ENCODE measurements at places on chromosomes 1 and 21.

- DNase-seq = no peak
- no peak overlapping the region for H3K27ac ChIP-seq
- no peaks in the 10 kb centered on the region for H3K36me3 ChIP-seq
- H3K4me1 ChIP-seq = peaks cover 16% of the 10 kb centered on the region
- H3K27me3 ChIP-seq = no peaks in the 10 kb centered on the region
These were observed 22.3 kb downstream of the TRIM33 start for GRCh38 chr1:114488739-114489138.

DNA sequence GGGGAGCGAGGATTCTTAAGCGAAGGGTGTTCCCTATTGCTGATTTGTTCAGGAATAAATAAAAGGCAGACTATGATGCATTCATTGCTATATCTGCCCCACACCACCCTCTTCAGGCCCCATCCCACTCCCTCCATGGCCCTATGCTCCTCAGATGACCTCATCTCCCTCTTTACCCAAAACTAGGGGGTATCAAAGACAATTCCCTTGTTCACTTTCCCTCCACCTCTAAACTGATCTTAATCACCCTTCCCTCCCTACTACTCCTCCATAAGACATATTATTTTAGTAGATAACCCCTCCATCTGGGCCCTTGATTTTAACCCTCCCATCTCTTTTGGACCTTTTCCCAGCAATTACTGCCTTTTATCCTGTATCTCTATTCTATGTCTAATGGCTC, 434.9 kb upstream of the RUNX1 start:
- no peaks in the 10 kb centered on the region for H3K27me3 ChIP-seq
- H3K27ac ChIP-seq = no peak overlapping the region
- no peaks in the 10 kb centered on the region for H3K4me1 ChIP-seq
- H3K36me3 ChIP-seq = no peaks in the 10 kb centered on the region
- no peak overlapping the region for H3K4me3 ChIP-seq

- peaks cover 30% of the 10 kb centered on the region for H3K4me1 ChIP-seq
- DNase-seq = no peak
- peaks cover 33% of the 10 kb centered on the region for H3K36me3 ChIP-seq
- H3K27ac ChIP-seq = peak overlapping the region; percentile 70
- no peaks in the 10 kb centered on the region for H3K27me3 ChIP-seq
These were observed 148.3 kb downstream of the TGFBR3 start for GRCh38 chr1:91737650-91738049.

DNA sequence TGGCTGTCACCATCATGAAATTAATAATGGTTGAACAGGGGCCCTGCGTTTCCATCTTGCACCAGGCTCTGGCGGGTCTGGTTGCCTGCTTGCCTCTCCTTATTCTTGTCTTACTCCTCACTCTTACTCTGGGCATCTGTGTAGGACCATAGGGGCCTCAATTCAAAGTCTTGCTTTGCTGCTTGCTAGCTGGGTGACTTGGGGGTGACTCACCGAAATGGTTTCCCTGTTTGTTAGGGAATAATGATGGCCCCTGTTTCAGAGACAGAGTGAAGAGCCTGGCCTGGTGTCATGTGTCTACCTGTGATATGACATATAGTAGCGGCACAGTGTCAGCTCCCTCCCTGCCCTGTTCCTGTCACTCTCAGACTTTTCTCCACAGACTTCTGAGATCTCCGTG, 24.6 kb downstream of the KCNC4 start:
- H3K27me3 ChIP-seq = no peaks in the 10 kb centered on the region
- peaks cover 5% of the 10 kb centered on the region for H3K4me1 ChIP-seq
- DNase-seq = no peak
- no peak overlapping the region for H3K4me3 ChIP-seq
- no peak overlapping the region for H3K27ac ChIP-seq

DNA sequence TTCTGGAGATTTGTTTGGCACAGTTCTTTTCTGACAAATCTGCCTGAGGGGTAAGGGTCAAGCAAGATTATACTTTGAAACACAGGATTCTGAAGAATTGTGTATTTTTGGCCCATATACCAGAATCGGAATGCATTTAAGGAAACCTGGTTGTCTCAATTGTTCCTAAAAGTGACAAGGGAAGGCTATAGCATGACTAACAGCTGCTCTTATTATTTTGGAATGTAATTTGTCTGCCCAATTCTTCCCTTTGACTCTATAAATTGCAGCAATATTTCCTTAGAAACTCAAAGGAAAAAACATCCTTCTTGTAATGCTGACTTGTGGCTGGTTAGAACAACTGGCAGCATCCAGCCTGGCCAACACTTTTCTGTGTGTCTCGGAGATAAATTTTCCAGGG, 15.8 kb upstream of the VCAM1 start:
- H3K36me3 ChIP-seq = no peaks in the 10 kb centered on the region
- no peaks in the 10 kb centered on the region for H3K4me1 ChIP-seq
- no peak overlapping the region for H3K27ac ChIP-seq
- no peak for DNase-seq

GRCh38 chr1:7899741-7900140, 40.9 kb downstream of the TNFRSF9 start:
- no peak overlapping the region for H3K27ac ChIP-seq
- no peaks in the 10 kb centered on the region for H3K36me3 ChIP-seq
- DNase-seq = no peak
- H3K4me3 ChIP-seq = no peak overlapping the region

DNA sequence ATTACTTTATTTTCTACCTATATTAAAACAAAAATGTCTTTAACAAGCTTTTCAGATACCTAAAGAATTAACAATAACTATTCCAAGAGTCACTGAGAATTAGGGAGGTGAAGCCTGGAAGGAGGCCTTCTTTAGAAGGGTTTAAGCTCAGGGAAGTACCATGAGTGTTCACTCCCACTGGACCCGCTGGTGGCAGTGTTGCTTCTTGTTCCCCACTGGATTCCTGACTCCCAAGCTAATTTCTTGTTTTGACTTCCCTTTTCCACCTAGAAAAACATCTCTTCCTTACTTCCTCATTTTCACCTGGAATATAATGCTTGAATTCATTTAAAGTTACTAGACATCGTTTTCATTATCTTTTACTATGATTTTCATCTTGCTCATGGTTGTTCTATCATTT, 264.2 kb downstream of the HMCN1 start:
- no peaks in the 10 kb centered on the region for H3K27me3 ChIP-seq
- H3K4me3 ChIP-seq = no peak overlapping the region
- H3K4me1 ChIP-seq = no peaks in the 10 kb centered on the region
- DNase-seq = no peak
- H3K36me3 ChIP-seq = no peaks in the 10 kb centered on the region

GRCh38 chr1:223473601-223474344, 80.6 kb downstream of the CCDC185 start:
- no peak overlapping the region for H3K4me3 ChIP-seq
- H3K4me1 ChIP-seq = no peaks in the 10 kb centered on the region
- H3K27me3 ChIP-seq = no peaks in the 10 kb centered on the region
- no peaks in the 10 kb centered on the region for H3K36me3 ChIP-seq
- no peak for DNase-seq

DNA sequence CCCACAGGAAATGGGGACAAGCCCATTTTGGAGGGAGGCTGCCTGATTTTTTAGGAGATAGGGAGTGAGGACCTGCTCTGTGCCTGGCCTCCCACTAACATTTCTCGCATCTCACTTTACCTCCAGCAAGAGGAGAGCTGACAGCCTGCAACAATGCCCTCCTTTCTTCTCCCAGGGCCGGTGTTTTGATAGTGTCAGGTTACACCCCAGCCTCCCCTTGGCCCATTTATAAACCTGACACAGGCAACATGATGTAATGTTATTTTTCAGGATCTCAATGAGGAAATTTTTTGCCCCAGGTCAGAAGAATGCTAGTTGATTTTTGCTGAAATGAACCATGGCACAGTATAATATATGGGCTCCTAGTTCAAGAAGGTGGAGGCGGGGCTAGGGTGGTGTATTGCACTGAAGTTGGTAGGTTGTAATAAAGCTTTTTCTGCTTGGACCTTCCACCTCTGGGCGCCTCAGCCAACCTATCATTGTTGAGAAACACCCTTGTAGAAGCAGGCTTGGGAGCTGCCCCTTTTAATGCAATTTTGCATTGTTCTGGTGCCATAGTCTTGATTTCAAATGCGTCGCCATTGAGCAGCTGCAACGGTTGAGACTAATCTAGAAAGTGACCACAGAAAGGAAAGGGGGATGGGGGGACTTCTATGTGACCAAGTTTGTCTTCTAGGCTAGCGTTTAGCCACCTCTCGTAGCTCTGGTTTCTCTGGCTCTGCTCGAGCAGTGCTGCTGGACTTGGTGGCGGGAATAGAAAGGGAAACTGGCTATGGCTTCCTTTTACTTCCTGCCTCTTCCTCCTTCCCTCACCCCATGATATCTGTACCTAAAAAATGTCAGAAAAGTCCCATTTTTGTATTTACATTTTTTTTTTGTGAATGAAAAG, 53.0 kb downstream of the PBX1 start:
- DNase-seq = no peak
- H3K36me3 ChIP-seq = no peaks in the 10 kb centered on the region
- no peak overlapping the region for H3K4me3 ChIP-seq
- H3K4me1 ChIP-seq = peaks cover 35% of the 10 kb centered on the region

DNA sequence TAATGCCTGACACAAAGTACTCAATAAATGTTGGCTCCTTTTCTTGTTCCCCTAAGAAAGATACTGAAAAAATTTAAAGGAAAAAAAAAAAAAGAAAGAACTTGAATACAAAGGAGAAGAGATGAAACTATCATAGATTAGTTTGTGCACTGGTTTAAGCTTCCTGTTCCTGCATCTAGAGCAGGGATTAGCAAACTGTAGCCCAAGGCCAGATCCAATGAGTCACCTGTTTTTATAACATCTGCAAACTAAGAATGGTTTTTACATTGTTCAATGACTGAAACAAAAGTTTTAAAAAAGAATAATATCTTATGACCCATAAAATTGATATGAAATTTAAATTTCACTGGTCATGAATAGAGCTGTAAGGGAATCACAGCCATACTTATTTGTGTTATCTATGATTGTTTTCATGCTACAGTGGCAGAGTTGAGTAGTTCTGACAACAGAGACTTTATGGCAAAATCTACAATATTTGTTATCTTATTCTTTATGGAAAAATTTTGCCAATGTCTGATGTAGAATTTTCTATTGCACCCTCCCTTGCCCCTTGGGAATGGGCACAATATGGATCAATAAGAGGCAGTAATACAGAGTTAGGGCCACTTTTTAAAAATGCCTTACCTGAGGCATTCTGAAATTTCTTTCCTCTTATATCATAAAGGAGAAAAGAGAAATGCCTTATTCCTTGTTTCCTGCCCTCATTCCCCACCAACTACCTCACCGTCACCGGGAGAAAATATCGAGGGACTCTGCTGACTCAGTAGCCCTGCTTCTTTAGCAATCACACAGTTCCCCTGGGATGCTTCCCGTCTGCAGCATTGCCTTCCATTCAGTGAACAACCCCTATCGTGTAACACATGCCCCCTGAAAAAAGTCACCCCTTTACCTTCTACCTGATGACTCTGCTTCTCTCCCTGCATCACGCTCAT, 50.6 kb downstream of the WDR64 start:
- no peak for DNase-seq
- peak overlapping the region; percentile 16 for H3K27ac ChIP-seq
- no peaks in the 10 kb centered on the region for H3K27me3 ChIP-seq
- H3K36me3 ChIP-seq = no peaks in the 10 kb centered on the region

- no peaks in the 10 kb centered on the region for H3K4me1 ChIP-seq
- H3K27ac ChIP-seq = no peak overlapping the region
- peaks cover 27% of the 10 kb centered on the region for H3K36me3 ChIP-seq
- no peak for DNase-seq
- no peak overlapping the region for H3K4me3 ChIP-seq
- H3K27me3 ChIP-seq = no peaks in the 10 kb centered on the region
These were observed 145.1 kb downstream of the CASZ1 start for GRCh38 chr1:10651389-10651766.

DNA sequence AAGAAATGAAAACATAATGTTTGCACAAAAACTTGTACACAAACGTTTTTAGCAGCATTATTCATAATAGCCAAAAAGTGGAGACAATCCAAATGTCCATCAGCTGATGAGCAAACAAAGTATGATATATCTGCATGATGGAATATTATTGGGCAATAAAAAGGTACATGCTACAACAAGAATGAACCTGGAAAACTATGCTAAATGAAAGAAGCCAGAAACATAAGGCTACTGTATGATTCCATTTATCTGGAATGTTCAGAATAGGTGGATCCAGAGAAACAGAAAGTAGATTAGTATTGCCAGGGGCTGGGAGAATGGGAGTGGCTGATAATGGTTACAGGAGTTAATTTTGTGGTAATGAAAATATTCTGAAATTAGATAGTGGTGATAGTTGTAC, 19.0 kb downstream of the FBXO28 start:
- H3K36me3 ChIP-seq = peaks cover 26% of the 10 kb centered on the region
- no peaks in the 10 kb centered on the region for H3K27me3 ChIP-seq
- H3K4me1 ChIP-seq = no peaks in the 10 kb centered on the region
- H3K4me3 ChIP-seq = no peak overlapping the region
- H3K27ac ChIP-seq = no peak overlapping the region

GRCh38 chr1:43447891-43448708, 5.6 kb downstream of the HYI start:
- peaks cover 94% of the 10 kb centered on the region for H3K36me3 ChIP-seq
- peaks cover 6% of the 10 kb centered on the region for H3K4me1 ChIP-seq
- no peak for DNase-seq
- H3K27ac ChIP-seq = no peak overlapping the region
- no peaks in the 10 kb centered on the region for H3K27me3 ChIP-seq

DNA sequence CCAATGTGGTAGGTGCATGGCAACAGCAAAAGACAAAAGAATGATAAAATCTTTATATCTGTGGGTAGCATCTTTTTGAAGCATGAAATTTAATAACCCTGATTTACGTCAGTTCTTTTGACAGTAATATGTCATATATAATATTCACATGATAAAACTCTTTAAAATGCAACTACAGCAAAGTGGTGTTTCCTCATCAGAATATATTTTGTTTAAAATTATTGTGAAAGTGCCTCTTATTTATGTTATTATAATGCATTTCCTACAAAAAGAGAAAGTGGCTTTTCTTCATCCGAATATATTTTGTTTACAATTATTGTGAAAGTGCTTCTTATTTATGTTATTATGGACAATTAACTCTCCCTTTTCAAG, 46.9 kb upstream of the EEIG2 start:
- H3K27ac ChIP-seq = no peak overlapping the region
- H3K36me3 ChIP-seq = no peaks in the 10 kb centered on the region
- no peaks in the 10 kb centered on the region for H3K27me3 ChIP-seq
- no peaks in the 10 kb centered on the region for H3K4me1 ChIP-seq
- no peak overlapping the region for H3K4me3 ChIP-seq

GRCh38 chr1:2573250-2573920, 13.2 kb upstream of the PRXL2B start:
- no peaks in the 10 kb centered on the region for H3K27me3 ChIP-seq
- DNase-seq = no peak
- H3K27ac ChIP-seq = no peak overlapping the region
- H3K4me1 ChIP-seq = peaks cover 21% of the 10 kb centered on the region

- no peak overlapping the region for H3K27ac ChIP-seq
- H3K27me3 ChIP-seq = no peaks in the 10 kb centered on the region
These were observed 21.9 kb downstream of the LGALS8 start for GRCh38 chr1:236545621-236546169.

Measured in esophagus squamous epithelium (tissue), 5 donors.